ENCODE measurements at places on chromosomes 13 and 19.

DNA sequence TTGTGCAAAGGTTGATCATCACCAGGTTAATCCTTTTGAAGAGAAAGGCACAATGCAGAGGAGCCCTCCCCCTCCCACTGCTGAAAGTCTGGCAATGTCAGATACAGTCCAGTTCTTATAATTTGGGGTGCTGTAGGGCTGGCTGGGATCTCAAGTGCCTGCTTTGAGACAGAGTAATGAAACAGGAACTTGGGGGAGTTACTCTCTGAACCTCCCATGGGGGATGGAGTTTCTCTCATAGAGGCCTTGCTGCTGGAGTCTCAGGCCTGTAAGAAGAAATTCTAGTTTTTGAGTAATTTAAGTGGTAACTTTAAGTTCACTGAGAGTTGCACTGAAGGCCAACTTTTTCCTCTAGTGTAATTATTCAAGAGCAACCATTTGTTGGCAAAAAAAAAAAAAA is 410.5 kb downstream of the KCNRG start:
- no peak for DNase-seq

- DNase-seq: no peak
Measured at GRCh38 chr13:64314331-64314730, 2898.7 kb upstream of the PCDH20 start.

DNA sequence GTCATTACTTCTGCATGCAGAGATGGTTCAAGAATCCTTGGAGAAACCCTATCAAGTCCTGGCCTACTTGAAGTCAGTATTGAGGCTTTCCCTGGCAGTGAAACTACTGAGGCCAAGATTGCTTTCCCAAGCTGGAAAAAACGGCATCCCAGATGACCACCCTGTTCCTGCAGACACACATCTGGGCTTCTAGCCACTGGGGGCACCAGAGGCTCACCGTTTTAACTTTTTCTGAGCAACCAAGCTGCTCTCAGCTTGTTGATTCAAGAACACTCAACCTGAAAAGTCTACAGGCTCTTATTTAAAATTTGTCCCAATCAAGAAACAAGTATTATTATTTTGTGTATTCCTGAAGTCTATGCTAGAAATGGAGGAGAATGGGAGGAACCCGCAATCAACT is 66.6 kb downstream of the SPRYD7 start:
- no peak for DNase-seq

DNA sequence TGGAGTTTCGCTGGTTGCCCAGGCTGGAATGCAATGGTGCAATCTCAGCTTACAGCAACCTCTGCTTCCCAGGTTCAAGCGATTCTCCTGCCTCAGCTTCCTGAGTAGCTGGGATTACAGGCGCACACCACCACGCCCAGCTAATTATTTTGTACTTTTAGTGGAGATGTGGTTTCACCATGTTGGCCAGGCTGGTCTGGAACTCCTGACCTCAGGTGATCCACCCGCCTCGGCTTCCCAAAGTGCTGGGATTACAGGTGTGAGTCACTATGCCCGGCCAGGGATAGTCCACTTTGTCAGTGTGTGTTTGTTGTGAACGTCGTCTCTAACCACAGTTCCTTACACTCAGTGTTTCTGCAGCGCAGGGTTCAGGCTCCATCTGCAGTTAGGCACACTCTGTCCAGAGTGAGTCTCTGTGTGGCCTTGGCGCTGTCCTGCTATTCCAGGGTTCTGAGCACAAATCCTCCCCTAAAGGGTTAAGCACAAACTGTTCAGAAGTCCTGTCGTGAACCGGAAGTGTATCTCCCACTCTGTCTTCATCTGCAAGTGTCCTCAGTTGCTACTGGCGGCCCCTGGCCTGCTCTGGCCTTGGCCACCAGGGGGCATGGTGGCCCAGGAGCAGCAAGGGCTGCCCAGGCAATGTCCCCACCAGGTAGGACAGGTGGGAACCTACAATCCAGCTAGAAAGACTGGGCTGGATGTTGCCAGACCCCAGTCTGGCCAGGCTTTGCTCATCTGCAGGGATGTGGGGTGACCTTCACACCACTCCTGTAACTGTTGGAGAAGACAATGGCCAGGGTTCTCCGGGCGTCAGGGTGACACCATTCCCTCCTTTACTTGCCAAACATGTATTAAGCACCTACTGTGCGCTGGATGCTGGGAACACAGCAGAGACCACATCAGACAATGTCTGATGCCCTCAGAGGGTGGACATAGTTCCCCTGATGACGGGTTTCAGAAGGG is 38.8 kb upstream of the GATAD2A start:
- peak; percentile 85 for DNase-seq

DNA sequence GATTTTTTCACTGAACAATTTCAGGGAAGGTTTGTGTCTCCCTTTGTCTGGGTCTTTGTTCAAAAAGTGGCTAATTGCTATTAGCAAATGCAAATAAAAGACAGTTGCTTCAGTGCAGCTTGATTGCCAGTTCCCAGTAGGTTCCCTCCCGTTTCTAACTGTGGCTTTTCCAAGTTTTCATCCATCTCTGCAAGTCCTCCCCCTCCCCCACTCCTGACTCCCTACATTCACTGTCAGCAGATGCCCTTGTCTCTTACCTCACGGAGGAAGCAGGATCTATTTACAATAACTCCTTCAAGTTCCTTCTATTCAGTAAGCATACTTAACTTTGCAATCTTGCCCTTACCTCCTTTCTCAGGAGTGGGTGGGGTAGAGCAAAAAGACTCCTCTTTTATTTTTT is 55.4 kb upstream of the SCEL start:
- DNase-seq: no peak

DNA sequence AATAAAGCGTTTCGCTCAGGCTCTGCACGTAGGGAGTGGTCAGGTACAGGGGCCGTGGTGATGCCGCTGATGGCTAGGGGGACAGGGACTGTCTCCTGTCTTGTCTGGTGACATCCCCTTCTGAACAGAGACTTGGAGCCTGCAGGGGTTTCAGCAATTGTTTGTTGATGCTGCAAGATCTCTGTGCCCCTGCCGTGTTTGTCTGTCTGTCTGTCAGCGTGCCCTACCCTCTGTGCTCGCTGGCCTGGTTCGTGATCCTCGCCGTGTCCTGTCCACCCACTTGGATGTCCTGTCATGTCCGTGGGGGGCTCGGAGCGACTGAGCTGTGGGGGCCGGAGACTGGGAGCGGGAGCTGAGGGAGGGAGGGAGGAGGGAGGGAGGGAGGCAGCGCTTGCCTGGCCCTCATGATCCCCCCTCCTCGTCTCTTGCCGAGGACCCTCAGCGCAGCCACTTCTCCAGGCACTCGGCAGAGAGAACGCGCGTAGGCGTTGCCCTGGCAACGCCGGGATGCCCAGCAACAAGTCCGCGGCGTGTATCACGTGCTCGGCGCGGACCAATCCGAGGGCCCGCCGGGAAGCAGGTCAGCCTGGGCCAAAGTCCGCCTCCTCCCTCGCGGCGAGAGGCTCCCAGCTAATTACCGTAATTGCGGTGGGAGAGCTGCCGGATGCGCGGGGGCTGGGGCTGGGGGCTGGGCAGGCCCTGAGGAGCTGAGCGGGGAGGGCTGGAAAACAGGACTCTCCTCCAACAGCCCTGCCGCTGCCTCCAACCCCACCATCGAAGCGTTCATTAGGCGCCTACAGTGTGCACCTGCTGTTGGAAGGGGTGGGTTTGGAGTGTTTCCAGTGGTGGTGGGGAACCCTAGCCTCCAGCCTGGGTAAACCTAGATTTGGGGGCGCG is 31.9 kb upstream of the FEM1A start:
- peak; percentile 82 for DNase-seq

- peak; percentile 31 for DNase-seq
Measured at GRCh38 chr13:94433055-94433961, 46.2 kb downstream of the DCT start.

GRCh38 chr19:30385666-30386065 is 13.5 kb downstream of the ZNF536 start:
- no peak for DNase-seq

- DNase-seq: no peak
Measured at GRCh38 chr19:49155005-49155819, at the start of gene HRC. HRC (minus strand) TSS chr19:49155396; CDS start chr19:49155237, 159 bp downstream.

GRCh38 chr13:102002287-102002686 is 399.6 kb downstream of the FGF14 start:
- DNase-seq: no peak

DNA sequence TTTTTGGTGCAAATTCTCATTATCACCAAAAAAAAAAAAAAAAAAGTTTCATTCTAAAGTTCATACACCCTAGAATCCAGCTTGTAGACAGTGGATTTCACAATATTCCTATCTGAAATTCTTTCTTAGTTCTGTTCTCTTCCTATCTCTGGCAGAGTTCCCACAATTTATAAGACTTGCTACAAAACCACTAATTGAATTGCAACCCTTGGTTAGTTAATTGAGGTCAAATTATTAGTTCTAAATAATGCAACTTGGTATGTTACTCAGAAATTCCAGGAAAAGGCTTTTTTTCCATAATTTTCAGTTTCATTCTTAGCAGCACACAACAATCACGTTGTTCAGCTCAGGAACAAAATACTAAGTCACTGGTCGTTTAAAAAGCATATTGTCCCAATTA is 58.5 kb downstream of the SPATA13 start:
- no peak for DNase-seq

GRCh38 chr13:41465898-41466320 is 8.6 kb downstream of the RGCC start:
- no peak for DNase-seq

DNA sequence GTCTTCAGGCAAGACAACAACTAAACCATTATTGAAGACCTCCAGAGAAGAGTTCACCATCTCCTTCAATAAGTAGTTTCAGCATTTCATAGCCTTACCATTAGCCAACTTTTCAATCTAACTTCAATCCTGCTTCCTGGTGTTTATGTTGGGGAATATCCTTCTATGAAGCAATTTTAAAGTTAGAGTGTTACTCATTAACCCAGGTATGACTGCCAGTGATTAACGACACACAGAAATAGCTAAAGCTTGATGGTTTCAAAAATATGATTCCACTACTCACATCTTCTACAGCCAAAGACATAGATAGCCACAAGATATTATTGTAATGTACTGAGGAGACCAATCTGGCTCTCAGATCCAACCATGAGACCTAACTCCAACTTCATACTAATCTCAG is 403.2 kb downstream of the EFNB2 start:
- DNase-seq: no peak

DNA sequence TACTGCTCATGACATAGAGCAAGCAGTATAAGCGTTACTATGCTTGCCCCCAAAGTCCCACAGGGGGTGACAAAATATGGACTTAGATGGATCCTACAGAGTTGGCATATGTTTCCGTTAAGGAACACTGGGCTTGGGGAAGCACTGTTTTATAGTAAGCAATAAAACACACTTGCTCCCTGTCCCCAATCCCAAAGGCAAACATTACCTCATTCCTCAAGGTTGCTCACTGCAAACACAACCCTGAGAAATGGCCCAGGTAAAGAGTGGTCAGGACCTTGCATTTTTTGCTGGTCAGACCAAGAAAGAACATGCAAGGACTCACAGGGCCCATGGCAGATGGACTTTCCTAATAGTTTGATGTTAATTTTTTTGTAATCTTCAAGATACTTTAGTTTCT is 32.3 kb downstream of the UGGT2 start:
- no peak for DNase-seq

- no peak for DNase-seq
Measured at GRCh38 chr13:94234738-94235137, 244.7 kb downstream of the DCT start.

GRCh38 chr19:3121821-3122511 is 13.9 kb upstream of the GNA15 start:
- no peak for DNase-seq

- DNase-seq: peak; percentile 77
Measured at GRCh38 chr19:2261438-2262172, 5.4 kb upstream of the JSRP1 start.

DNA sequence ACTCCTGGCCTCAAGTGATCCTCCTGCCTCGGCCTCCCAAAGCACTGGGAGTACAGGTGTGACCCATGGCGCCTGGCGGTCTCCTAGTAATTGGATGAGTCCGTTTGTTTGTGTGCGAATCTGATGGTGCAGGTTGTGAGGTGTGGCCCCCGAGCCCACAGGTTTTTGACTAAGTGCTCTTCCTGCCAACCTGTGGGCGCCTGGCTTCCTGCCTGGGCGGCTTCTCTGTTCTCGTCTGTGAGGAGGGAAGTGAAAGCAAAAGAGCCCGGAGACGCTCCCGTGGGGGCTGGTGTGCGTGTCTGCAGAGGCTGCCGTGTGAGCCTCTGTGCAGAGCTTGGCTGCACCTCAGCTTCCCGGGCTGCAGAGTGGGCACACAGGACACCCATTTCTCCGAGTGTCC is 10.0 kb downstream of the ARHGAP45 start:
- DNase-seq: peak; percentile 93

DNA sequence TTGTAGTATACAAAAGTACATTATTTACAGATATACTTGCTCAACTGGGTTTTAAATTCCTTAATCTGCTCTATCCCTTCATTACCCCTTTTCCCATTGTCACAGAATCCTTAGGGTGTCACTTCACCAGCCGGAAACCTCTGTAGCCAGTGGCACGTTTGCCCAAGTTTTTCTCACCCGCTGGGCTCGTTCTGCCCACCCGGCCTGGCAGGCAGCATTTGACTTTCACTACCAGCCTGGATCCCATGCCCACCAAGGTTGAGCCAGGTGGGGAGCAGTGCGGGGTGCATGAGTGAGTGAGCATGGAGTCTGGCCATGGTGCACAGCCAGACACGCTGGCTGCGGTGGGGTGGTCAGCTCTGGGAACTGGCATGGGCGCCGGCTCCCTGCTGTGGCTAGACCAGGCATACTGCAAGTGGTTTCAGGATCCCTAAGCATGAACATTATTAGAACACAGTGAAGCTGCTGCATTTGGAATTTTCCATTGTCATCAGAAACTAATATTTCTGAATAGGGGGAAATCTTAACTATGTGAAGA is 98.3 kb downstream of the NALCN start:
- DNase-seq: no peak

DNA sequence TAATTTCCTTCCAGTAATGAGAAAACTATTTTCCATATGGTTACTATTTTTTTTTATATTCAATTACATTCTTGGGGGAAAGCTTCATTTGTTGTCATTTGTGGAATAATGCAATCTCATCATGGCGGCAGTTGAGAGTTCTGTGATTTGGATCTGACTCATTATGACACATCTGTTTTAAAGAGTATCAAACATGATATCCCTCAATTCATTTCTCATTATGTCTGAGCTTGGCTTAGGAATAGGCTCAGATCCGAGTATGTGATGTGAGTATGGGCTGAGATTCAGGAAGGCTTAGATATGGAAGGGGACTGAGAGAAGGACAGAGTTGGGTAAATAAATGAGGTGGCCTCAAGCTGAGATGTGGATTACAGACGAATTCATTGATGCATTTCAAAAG is 64.4 kb downstream of the POSTN start:
- no peak for DNase-seq

DNA sequence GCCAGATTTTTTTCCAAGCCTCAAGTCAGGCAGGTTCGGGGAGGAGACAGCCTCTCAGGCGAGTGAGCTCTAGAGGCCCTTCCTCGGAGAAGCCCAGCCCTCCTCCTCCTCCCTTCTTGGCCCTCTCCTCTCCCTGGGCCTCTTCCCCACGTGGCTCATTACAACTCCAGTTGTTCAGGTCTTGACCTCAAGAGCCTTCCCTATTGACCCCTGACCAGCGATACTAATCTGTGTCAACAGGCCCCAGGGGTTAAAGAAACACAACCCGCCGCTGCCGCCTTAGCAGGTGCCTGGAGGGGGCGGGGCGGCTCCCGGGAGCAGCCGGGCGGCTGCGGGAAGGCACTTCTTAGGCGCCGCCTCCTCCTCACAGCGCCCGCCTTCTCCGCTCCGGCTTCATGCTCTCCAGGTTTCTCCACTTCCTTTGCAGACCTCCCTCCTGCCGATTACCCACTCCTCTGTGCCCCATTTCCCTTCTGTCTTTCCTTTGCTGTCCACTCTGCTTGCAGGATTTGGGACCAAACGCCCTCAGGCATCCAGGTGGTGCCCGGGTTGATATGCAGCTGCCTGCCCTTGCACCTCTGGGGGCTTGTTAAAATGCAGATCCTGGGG is 51.0 kb downstream of the LYL1 start:
- DNase-seq: peak; percentile 59
